ENCODE measurements at places on chromosomes 12 and 14.
A peak's percentile ranks its signal among the peaks of the same experiment; 100 is the strongest.

DNA sequence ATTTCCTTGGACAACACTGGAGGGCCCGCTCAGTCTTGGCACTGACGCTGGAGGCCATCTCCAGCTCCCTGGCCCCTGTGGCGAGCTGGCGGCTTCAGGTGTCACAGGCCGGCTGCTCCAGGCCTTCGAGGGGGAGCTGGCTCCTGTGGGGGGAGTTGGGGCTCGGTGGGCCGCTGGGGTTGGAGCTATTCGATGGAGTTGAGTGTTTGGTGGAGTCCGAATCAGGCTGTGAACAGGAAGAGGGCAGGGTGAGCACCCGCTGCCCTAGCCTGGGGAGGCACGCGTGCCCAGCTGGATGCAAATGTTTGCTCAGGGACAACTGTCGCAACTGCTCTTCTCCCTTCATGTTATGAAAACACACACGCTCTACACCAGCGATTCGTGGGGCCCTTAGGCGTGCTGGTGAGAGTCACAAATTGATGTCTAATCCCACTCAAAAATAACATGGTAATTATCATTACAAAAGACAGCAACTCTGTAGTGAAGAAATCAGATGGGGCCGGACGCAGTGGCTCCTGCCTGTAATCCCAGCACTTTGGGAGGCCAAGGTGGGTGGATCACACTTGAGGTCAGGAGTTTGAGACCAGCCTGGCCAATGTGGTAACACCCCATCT lies 11.3 kb downstream of the AMN start:
- DNase-seq: no peak

DNA sequence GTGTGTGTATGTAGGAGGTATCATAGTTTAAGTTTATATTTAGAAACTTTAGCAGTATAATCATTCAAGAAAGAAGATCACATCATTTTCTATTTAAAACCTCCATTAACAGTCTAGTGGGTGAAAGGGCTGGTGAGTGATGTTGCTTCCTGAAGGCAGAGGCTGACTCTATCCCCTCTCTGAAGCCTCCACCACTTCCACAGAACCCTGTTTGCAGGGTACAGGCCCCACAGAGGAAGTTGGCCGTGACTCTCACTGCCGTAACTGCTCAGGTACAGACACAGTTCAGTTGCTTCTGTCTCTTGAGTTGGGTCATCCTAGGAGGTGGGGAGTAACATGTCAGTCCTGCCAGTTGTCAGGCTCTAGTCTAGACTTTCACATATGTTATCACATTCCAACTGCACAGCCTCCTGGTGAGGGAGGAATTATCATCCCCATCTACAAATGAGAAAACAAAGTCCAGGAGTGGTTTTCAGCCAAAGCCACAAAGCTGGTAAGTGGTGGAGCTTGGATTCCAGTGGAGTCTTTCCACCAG lies 31.5 kb downstream of the CFL2 start:
- no peak for DNase-seq

DNA sequence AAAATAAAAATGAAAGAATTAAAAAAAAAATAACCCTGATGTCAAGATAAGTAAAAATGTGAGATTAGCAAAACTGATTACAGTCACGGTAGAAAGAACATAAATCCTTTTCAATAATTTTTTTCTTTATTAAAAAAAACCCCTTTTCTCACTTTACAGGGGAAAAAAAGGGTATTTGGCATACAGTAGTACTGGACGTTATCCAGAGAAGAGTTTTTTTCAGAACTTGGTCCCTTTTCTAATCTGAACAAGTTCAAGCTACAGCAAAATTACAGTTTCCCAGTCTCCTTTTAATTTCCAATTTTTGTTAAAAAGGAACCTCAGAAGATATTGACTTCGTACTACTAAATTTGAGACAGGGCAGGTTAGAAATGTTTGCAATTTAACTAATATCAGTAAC lies 134.7 kb upstream of the DCN start:
- no peak for DNase-seq

- peak; percentile 8 for DNase-seq
Observed at GRCh38 chr12:37547611-37548010, 769.0 kb upstream of the ALG10B start.

- DNase-seq: no peak
Observed at GRCh38 chr12:1329784-1330476, 264.5 kb downstream of the FBXL14 start.

- no peak for DNase-seq
Observed at GRCh38 chr12:71270057-71270456, 112.3 kb upstream of the TSPAN8 start.

DNA sequence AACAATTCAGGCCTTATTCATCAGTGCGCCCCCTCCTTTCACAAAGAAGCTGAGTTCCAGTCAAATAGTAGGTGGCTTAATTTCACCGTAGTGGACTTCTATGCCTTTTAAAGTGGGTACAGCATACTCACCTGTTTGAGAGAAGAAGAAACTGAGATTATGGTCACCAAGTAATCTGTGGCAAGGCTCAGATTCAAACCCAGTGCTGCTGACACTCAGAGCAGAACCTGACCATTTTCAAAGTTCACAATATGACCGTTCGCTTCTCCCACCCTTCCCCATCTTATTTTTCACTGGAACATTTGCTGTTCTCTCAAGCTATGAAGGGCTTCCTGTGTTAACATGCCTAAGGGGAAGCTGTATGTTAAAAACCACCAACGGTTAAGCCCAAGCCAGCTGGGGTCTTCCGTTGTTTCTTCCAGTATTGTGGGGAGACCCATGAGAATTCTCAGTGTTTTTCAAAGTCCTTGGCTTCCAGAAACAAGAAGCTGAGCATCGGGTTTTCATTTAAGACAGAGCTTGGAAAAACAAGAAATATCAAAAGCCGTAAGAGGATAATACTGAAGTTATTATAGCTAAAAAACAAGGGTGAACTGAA lies 6.1 kb upstream of the PSMA6 start:
- DNase-seq: no peak
